ENCODE measurements at places on chromosomes 16 and 17.

DNA sequence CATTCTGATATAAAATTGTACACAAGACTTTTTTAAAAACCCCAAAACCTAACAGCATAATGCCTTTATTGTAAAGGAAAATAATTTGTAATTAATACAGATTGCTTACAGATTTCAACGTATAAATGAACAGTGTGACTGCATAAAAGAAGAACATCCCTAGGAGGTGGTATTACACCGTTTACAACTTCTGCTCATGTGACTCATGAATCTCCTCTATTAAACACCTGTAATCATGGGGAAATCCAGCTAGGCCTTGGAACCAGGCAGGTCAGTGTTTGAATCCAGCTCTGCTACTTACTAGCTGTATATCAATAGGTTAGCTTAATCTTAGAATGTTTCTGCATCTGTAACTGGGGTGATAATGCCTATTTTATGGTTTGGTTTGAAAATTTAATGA lies 15.2 kb downstream of the RABEP1 start:
- H3K4me1 ChIP-seq, result no peaks in the 10 kb centered on the region
- H3K27ac ChIP-seq, result no peak overlapping the region
- no peaks in the 10 kb centered on the region for H3K27me3 ChIP-seq
- no peak overlapping the region for H3K4me3 ChIP-seq
- H3K36me3 ChIP-seq, result peaks cover 7% of the 10 kb centered on the region
- no peak for DNase-seq

GRCh38 chr17:20191056-20191455 lies 181.9 kb downstream of the SPECC1 start:
- H3K36me3 ChIP-seq, result no peaks in the 10 kb centered on the region
- H3K27ac ChIP-seq, result peak overlapping the region; percentile 73
- DNase-seq, result no peak

GRCh38 chr17:16474012-16474725 lies 17.8 kb downstream of the LRRC75A start:
- no peak for DNase-seq
- peaks cover 7% of the 10 kb centered on the region for H3K4me1 ChIP-seq
- no peaks in the 10 kb centered on the region for H3K27me3 ChIP-seq
- H3K4me3 ChIP-seq, result no peak overlapping the region
- no peak overlapping the region for H3K27ac ChIP-seq

- H3K36me3 ChIP-seq, result no peaks in the 10 kb centered on the region
- no peak overlapping the region for H3K4me3 ChIP-seq
- no peak overlapping the region for H3K27ac ChIP-seq
- DNase-seq, result no peak
Measured at GRCh38 chr16:31298340-31298739, 38.6 kb downstream of the ITGAM start.

GRCh38 chr16:87062569-87063442 lies 254.4 kb downstream of the C16orf95 start:
- peak overlapping the region; percentile 30 for H3K4me3 ChIP-seq
- DNase-seq, result peak; percentile 91
- H3K27me3 ChIP-seq, result peaks cover 67% of the 10 kb centered on the region
- H3K4me1 ChIP-seq, result no peaks in the 10 kb centered on the region
- H3K36me3 ChIP-seq, result no peaks in the 10 kb centered on the region

DNA sequence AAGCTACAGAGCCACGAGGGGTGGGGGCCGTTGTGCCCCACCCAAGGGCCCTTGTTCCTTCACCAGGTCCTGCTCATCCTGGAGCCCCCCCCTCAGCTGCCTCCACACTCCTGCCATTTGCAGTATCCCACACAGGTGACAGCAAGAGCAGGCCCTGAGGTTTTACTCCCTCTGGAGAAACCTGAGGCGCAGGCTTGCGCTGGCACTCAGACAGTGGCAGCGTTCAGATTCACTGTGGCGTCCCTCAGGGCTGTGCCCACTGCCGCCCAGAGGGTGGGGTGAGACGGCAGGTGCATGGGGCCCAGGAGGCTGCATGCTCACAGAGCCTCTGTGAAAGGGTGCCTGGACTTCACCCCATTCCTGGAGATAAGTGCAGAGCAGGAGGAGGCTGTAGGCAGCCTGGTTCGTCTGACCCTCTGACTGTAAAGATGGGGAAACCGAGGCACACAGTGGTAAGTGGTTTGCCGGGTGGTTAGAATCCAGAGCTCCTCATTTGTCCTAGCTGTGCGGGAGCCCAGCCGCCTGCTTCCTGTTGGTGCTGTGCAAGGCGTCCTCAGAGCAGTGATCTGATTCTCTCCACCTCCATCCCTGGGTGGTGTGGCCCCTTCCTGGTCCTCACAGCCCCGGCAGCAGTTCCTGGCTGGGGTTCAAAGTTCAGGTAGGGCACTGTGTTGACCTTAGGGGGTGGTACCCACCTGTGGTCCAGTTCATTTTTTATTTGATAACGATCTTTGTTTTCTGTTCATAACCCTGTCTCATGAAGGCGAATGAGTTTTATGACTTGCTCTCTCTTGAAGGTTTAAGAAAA lies 1.6 kb downstream of the SPIRE2 start:
- no peak overlapping the region for H3K4me3 ChIP-seq
- DNase-seq, result no peak
- no peaks in the 10 kb centered on the region for H3K27me3 ChIP-seq
- H3K27ac ChIP-seq, result no peak overlapping the region

Measured in SK-N-SH (cell line).